Femur (tissue), 1 donor: ENCODE measurements at places on chromosomes 5 and 9.

DNA sequence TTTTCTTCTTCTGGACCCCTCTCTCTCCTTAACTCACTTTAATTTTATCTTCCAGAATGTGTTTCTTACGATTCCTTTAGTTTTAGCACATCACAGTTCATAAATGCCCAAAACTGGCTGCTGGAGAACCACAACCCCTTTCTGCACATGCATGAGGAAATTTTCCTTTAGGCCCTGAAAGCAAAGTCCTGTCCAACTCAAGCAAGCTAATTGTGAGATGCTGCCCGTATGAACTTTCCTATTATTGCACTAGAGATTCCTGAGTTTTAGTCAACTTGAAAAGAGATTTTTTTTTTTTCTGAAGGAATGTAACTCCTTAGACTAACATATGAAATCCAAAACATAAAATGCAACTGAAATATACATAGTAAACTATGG lies 52.1 kb upstream of the DAB2 start:
- no peak for DNase-seq

DNA sequence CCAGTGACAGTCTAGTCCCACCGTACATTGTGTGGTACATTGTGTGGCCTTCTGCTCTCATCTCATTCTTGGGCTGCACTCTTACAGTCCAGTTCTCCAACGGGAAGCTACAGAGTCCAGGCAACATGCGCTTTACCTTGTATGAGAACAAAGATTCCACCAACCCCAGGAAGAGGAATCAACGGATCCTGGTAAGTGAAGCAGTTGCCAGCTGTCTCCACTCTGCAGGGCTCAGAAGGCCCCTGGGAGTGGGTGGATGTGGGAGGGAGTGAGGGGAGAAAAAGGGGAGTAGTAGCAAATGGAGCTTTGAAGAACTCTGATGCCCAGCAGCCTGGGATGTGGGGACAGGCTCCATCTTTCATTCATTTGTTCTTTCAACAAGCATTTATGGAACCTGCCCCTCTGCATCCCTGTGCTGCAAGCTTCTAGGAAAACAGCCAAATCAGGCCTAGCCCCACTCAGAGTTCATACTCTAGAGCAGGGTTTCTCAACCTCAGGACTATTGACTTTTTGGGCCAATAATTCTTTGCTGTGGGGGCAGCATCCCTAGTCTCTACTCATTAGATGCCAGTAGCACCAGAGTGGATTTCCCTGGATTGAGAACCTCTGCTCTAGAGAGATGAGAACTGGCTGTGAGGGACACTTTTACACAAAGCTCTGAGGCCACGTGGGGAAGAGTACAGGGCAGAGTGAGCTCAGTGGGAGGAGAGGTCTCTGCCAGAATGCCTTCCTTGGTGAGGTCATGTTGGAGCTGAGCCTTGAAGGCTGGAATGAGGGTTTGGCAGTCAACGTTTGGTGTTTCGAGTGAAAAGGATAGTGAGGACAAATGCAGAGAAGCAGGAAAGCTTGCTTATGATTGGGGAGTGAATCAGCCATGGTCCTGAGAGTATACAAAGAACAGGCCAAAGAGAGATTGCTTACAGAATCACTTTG lies 1.1 kb downstream of the POLR1E start:
- DNase-seq: peak; percentile 83

DNA sequence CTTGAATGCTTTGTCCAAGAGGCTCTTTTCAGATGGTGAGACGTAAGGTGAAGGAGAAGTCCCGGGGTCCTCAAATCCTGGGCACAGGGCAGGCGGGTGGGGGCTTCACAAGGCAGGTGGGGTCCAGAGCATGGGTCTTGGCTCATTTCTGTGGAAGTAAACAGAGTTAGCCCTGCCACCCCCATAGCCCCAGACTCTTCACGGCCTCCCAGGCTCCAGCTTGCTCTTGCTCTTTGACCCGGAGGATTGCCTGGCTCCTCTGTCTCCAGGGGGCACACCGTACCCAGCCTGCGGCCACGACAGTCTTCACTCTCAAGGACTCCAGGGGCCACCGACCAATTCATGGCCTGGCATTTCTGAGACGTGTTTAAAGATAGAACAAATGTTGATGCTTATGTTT lies 28.8 kb upstream of the POMT1 start:
- peak; percentile 4 for DNase-seq

GRCh38 chr5:135271533-135272310 lies 127.3 kb downstream of the MACROH2A1 start:
- peak; percentile 44 for DNase-seq

DNA sequence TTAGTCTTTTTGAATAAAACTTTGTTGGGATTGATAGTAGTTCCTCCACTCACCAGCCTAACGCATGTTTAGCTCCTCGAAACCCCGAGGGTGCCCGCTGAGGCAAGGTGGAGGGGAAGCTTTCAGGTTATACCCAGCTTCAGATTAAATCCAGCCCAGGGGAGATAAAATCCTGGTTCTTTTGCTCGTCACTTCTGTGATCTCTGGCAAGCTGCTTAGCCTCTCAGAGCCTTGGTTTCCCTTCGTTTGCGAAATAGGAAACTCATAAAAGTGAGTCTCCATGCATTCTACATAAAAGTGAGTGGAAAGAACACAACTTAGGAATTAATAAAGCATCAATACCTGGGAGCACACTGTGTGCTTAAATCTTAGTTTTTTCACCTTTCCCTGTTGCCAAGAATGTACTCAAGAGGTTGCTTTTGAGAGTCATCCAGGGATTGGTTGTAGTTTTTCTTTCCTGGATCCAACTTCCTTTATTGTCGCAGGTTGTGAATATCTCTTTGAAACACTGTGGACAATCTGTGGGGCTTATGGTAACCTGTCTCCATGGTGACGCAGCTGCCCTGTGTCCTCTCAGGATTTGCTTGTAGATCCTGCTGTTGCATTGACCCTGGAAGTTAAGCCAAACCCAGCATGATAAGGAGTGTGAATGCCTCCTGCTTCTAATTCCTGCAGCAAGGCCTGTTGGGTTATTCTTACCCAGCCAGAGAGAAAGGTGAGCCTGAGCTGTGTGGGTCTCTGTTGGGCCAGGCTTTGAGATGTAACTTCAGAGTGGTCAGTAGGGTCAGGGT lies 2.0 kb downstream of the GALNT12 start:
- DNase-seq: no peak

GRCh38 chr5:66246608-66247007 lies 102.5 kb downstream of the SREK1 start:
- DNase-seq: no peak

- DNase-seq: no peak
Observed at GRCh38 chr5:31992377-31992776, 181.7 kb downstream of the GOLPH3 start.

DNA sequence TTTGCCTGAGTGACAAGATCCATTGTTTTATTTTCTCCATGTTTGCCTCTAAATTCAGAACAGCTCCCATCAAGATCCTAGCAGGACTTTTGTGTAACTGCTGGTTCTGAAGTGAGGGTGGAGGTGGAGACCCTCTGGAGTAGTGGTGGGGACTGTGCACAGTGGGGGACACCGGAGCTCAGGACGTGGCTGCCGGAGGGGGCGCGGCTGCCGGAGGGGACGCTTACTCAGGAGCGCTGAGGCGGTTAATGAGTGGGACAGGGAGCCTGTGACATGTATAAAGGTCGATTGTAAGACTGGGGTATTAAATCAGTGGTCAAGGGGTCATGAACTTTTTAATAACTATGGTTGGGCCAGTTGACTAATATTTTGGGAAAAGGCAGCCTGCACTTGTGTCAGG lies 127.0 kb upstream of the CACNA1B start:
- no peak for DNase-seq

GRCh38 chr5:34826347-34826746 lies 12.6 kb upstream of the TTC23L start:
- no peak for DNase-seq

GRCh38 chr5:73485715-73486114 lies 12.5 kb upstream of the BTF3 start:
- no peak for DNase-seq

GRCh38 chr5:135568923-135569360 lies 9.8 kb downstream of the CXCL14 start:
- no peak for DNase-seq

GRCh38 chr5:172321593-172321992 lies 38.0 kb upstream of the UBTD2 start:
- DNase-seq: no peak

GRCh38 chr9:121717141-121717991 lies 65.9 kb downstream of the DAB2IP start:
- no peak for DNase-seq

GRCh38 chr5:159337016-159337955 lies 7.0 kb upstream of the IL12B start:
- DNase-seq: no peak

DNA sequence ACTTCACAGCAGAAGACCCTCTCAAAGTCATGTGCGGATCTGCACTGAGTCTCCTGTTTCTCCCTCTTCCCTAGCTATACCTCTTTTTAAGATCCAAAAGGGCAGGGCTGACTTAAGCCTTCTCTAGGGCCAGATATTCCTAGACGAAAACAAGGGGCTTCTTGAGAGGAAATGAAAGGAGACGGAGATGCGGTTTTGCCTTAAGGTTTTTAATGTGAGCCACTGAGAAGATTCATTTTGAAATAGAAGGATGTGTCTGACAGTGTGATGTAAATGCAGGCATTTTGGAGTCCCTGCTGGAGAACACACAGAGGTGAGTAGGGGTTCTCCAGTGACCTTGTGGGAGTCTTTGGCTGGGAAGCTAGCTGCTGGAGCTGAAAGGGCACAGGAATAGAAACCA lies 15.6 kb upstream of the IL12B start:
- no peak for DNase-seq

GRCh38 chr5:92313385-92313784 lies 930.3 kb upstream of the ARRDC3 start:
- no peak for DNase-seq

DNA sequence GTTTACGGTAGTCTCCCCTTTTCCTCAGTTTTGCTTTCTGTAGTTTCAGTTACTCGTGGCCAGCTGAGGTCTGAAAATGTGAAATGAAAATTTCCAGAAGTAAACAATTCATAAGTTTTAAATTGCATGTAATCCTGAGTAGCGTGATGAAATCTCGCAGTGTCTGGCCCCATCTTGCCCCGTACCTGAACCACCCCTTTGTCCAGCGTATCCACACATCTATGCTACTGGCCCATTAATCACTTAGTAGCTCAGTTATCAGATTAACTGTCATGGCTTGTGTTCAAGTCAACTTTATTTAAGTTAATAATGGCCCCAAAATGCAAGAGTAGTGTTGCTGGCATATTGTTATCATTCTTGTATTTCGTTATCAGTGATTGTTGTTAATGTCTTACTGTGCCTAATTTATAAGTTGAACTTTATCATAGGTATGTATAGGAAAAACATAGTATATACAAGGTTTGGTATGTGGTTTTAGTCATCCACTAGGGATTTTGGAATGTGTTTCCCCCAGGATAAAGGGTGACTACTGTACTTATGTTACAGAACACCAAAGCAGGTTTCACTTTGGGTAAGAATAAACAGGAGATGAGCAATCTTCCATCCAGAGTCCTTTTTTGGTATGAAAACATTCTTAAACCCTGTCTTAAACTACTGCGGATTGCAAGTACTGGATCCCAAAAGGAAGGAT lies 118.4 kb upstream of the KCNN2 start:
- DNase-seq: no peak

DNA sequence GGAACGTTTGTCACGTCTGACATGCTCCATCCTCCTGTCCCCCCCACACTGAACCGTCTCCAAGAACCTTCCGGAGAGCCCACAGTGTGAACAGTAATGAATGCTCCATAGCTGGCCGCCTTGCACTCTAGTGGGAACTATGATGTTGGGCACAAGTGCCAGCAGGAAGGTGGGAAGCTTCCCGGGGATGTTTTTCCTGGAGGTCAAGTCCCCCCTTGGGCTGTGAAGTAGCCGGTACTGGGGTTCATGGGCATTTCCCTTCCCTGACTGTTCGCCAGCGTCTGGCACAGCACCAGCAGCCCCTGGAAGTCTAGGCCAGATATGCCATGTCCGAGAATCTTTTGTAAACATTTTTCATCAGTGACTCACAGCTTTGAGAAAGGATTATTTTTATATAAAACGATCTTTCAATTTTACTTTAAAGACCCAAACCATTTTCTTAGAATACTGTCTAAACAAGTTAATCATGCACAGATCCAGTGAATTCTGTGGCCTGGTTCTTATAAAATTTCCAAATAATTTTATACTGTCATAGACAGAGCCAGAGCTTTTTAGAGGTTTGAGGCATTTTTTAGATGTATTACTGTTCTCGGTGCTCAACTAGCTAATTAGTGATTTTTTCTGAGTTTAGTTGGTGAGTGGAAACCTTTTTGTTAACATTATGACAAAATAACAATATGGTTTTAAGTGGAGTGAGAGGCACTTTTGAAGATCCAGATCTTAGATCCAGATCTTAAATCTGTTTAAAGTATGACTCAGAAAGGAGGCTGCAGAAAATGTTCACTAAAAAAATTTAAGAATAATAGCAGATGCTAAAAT lies 11.6 kb downstream of the ABL1 start:
- peak; percentile 72 for DNase-seq

DNA sequence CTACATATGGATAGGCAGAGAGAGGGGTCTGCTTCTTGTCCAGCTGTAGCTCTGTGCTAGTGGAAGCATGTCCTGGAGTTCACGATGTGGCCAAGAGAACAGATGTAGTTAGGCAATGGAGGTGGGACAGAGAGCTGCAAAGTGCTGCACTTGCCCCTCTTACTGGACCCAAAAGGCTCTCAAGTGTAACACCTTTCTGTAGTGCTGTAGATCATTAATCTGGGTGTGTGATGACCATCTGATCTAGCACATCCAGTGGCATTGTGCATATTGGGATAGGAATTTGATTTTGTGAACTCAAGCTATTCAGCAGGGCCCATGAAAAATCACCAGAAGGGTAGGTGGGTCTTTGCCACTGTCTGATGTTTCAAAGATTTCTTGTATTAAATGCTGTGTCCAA lies 151.4 kb downstream of the KDM4C start:
- no peak for DNase-seq

DNA sequence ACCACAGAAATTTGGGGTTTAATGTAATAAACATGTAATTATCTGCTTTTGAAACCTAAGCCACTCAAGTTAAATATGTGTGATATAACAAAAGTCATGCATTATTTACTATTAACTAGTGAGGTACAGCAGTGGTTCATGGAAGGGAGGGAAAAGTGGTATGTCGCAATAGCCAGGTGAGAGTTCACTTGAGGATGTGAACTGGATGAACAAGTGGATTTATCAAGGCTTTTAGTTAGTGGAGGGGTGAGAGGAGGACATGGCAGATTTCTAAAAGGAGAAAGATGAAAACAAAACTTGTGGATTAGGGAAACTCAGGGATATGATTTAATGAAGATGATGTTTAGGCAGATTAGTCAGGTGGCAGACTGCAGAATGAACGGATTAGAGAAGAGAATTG lies 141.3 kb upstream of the NFIB start:
- no peak for DNase-seq

DNA sequence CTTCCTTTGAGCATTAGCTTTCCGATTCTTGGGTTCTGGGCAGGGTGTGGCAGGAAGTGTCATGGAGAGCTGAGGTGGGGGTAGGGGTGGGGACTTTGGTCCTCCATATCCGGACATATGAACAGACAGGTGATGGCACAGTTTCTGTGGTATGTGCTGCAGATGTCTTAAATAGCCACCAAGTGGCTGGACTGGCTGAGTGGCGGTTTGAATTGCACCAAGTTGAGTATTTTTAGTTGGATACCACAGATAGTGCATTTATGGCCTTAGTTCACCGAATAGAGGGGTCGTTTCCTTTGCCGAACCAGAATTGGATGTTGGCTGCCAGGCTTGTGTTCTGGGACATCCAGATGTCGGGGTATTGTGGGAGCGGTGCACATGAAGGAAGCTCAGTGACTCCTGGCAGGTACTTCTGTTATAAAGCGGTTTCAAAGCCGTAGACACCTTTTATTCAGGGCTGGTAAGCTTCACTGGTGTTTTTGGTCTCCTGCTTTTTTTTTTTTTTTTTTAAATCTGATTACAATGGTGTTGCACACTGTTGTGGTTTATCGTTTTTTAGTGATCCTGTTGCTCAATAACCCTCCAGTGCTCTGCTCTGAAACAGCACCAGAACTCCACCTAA lies 15.1 kb upstream of the TNFAIP8 start:
- no peak for DNase-seq
